ENCODE measurements at places on chromosomes 6 and 20.

DNA sequence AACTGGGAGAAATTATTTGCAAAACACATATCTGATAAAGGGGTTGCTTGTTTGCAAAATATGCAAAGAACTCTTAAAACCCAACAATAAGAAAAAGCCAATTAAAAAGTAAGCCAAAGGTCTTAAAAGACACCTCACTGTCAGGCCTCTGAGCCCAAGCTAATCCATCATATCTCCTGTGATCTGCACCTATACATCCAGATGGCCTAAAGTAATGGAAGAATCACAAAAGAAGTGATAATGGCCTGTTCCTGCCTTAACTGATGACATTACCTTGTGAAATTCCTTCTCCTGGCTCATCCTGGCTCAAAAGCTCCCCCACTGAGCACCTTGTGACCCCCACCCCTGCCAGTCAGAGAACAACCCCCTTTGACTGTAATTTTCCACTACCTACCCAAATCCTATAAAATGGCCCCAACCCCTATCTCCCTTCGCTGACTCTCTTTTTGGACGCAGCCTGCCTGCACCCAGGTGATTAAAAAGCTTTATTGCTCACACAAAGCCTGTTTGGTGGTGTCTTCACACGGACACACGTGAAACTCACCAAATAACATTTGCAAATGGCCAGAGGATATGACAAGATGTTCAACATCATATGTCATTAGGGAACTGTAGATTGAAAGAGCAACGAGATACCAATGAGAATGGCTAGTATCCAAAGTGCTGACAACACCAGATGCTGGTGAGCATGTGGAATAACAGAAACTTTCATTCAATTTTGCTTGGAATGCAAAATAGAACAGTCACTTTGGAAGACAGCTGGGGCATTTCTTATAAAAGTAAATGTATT is 565.0 kb upstream of the ADGRB3 start:
- DNase-seq, result no peak

DNA sequence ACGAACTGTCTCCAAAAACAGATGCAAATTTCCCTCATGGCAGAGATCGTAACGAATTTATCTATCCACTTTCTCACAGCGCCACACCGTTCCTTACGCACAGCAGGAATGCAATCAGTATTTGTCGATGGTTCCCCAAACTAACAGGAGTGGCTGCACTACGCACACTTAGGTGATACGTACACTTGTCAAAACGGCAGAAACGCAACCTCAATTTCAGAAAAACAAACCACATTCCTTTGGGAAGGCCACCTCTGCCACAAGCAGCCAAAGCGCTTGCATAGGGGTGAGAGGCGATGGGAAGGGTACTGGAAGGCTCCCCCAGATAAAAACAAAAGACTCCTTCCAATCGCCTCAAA is 638 bp downstream of the MDN1 start:
- no peak for DNase-seq

GRCh38 chr6:125140808-125141207 is 12.8 kb upstream of the TPD52L1 start:
- no peak for DNase-seq

GRCh38 chr6:93580446-93580845 is 161.1 kb upstream of the EPHA7 start:
- no peak for DNase-seq

DNA sequence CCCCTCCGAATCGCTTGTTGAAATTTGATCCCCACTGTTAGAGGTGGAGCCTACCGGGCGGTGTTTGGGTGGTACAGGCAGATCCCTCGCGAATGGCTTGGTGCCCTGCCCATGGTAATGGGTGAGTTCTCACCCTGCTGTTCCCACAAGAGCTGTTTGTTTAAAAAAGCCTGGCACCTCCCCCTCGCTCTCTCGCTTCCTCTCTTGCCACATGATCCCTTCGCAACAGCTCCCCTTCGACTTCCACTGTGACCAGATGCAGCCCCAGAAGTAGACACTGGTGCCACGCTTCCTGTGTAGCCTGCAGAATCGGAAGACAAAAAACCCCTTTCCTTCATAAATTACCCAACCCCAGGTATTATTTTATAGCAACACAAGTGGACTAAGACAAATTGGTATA is 292.2 kb upstream of the QKI start:
- no peak for DNase-seq

DNA sequence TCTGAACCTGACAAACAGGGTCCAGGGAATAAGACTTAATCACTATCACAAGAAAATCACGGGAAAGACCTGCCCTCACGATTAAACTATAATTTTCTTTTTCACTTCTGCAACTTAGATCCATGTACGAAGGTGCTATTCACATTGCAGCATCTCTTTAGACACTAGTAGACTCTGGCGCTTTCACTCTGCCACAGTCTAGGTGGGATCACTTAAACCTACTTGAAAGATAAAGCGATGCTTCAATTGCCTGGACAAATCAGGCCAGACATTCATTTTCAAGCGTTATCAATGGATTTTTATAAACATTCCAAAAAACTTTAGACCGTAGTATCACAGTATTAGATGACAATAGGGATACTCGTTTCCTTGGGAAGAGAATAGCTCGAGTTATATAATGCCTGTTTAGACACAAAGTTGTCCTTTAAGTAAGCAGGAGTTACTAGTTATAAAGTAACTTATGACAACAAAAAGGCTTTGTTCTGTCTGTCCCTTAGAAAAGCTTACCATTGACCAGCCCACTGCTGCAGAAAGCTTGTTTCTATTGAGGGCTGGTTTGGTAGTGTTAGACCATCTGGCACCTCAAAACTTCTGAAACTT is 367.3 kb downstream of the UTRN start:
- no peak for DNase-seq

DNA sequence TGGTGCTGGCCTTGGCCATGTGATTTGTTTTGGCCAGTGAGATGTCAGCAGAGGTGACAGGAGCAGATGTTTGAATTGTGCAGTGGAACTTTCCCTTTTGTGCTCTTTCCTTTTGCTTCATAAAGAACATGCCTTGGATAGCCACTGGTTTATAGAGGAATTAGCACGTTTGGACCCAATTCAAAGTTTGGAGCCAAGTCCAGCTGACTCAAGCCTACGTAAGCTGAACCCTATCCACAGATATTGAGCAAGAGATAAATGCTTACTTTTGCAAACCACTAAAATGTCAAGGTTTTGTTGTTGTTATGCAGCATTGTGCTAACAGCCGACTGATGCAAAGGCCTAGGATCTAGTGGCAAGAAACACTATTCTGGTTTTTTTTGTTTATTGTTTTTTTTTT is 230.9 kb upstream of the CITED2 start:
- DNase-seq, result no peak

- DNase-seq, result no peak
Observed at GRCh38 chr6:36809941-36810803, 29.1 kb downstream of the CPNE5 start.

- no peak for DNase-seq
Observed at GRCh38 chr20:38170826-38171674, 6.0 kb upstream of the TGM2 start.

- no peak for DNase-seq
Observed at GRCh38 chr20:13262671-13263360, 41.7 kb downstream of the ISM1 start.

DNA sequence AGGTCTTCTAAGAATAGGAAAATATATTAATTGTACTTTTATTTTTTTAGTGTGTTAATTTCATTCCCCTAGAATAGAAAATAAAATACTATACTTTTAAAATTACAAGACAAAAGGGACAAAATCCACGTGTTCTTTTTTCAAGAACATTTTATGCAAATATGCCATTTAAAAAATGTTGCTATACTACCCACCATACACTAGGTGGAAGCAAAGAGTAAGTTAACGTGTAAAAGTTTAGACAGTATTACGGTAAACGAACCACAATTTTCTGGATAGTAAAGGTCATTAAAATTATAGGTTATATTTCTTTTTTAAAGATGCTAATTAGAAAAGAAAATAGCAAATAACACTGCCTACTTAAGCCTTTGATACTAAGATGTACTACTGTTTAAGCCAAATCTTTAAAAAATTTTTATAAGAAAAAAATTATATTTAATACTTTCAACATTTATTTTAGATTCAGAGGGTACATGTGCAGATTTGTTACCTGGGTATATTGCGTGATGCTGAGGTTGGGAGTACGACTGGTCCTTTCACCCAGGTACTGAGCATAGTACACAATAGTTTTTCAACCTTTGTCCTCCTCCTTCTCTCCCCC is 287.6 kb downstream of the PHF3 start:
- no peak for DNase-seq

DNA sequence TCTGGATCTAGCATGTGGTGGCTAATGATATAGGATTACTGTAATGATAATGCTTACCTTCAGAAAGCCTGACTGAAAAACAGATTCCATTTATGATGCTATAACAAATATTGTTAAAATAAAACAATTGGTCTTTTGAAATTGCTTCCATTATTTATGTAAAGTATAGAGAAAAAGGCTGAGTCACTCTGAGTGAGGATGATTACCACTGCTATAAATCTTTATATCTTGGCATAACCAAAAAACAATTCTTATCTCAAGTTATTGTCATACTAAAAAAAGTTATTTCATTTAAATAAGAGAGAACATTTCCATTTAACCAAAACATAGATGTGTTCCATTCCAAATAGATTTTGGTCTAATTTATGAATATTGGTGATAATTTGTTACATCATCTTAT is 53.0 kb upstream of the DST start:
- DNase-seq, result no peak

- no peak for DNase-seq
Observed at GRCh38 chr20:12014736-12015135, 97.0 kb downstream of the BTBD3 start.

- DNase-seq, result peak; percentile 31
Observed at GRCh38 chr6:90082847-90083246, 188.6 kb downstream of the GJA10 start.

- no peak for DNase-seq
Observed at GRCh38 chr20:13749811-13750210, 34.9 kb downstream of the ESF1 start.

GRCh38 chr6:74356391-74356790 is 660.4 kb downstream of the CD109 start:
- no peak for DNase-seq

GRCh38 chr20:5757949-5758348 is 7.7 kb downstream of the SHLD1 start:
- no peak for DNase-seq

- DNase-seq, result no peak
Observed at GRCh38 chr6:499617-500016, 108.1 kb downstream of the IRF4 start.

- no peak for DNase-seq
Observed at GRCh38 chr6:129957941-129958898, 60.2 kb upstream of the L3MBTL3 start.

GRCh38 chr6:12594530-12594893 is 122.1 kb upstream of the PHACTR1 start:
- DNase-seq, result no peak

DNA sequence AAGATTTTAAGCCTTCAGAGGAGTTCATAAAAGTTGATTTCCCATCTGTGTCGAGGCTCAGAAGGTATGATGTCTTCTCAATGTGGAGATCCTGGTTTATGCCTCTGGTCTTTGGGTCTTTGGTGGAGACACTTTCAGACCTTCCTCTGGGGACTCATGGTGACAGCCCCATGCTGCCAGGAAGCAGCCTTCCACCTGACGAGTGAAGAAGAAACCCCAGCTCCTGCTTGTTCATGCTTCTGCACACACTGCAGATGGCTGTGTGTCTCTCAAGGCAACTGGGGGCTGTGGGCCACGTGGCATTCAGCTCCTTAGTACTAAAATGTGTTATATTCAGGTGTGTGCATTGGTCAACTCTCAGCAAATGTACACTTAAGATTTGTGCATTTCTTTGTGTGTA is 4.9 kb upstream of the SCP2D1 start:
- DNase-seq, result no peak

DNA sequence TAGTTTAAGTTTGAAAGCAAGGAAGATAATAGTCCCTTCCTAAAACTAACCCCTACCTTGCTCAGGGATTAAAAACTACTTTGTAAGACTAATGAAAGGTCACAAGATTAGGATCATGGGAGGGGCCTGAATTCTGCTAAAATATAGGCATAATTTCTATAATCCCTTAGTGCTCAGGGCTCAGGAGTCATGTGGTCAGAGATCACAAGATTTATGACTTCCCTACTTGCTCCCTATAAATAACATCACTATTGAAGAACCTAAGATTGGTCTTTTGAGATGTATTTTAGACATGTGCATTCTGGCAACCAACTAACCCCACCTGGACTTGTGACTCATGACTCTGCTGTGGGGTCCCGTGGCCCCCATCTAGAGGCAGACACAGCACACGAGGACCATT is 81.1 kb downstream of the STMND1 start:
- no peak for DNase-seq

DNA sequence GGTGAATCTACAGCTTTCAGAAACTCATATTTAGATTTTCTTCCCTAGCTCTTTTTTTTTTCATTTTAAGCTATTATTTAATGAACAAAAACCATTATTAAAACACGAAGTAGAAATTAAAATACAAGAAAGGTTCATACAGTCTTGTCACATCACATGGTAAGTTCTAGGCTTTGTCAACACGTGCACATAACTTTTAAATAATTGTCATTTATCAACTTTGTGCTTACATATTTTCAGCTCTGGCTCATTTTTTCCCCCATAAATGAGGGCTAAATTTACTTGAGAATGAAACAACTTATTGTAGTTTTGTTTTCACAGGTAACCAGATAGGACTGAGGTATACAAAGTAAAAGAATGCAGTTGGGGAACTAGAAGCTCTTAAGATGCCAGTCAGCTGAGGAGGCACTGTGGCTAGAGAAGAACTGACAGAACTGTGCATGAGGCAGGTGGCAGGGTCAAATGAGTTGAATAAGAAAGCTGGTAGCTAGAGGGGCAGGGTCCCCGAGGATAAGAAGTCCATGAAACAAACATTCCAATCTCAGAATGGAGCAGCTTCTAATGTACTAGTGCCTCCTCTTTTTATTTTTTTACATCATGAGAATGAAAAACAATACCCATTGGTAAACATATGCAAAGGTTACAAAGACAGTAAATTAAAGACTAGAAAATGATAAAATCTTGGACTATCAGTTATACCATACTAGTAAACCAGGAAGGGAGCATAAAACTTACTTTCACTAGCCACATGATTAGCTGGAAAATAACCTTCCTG is 141.5 kb downstream of the MYB start:
- no peak for DNase-seq

GRCh38 chr6:40397287-40398033 is 189.7 kb downstream of the LRFN2 start:
- DNase-seq, result no peak

- DNase-seq, result no peak
Observed at GRCh38 chr6:152952866-152953509, 29.9 kb downstream of the FBXO5 start.

- DNase-seq, result no peak
Observed at GRCh38 chr6:153125032-153125431, 6.0 kb downstream of the RGS17 start.

GRCh38 chr6:158654960-158655489 is 5.2 kb downstream of the SYTL3 start:
- peak; percentile 63 for DNase-seq

DNA sequence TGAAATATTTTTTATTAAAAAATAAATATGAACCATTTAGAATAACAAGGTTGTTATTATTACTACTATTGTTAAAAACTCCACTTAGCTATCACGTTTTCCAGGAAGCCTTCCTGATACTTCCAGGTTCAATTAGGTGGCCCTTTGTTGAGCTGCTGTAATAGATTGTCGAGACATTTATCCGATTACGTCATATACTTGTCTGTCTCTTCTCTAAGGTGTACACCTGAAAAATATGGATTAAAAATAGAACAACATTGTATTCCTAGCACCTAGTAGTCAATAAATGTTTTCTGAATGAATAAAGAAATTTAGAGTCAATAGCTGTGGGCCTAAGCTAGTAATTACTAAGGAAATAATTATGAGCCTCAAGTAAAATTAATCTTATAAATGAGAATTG is 359.6 kb downstream of the RNF144B start:
- no peak for DNase-seq

All from CD8-positive, alpha-beta T cell (primary cell).